ENCODE measurements at places on chromosomes 7 and 10.
A peak's percentile ranks its signal among the peaks of the same experiment; 100 is the strongest.

GRCh38 chr7:102061981-102062390 is 224.7 kb upstream of the SH2B2 start:
- H3K4me3 ChIP-seq = no peak overlapping the region
- DNase-seq = no peak
- H3K4me1 ChIP-seq = peaks cover 15% of the 10 kb centered on the region
- H3K27ac ChIP-seq = no peak overlapping the region

DNA sequence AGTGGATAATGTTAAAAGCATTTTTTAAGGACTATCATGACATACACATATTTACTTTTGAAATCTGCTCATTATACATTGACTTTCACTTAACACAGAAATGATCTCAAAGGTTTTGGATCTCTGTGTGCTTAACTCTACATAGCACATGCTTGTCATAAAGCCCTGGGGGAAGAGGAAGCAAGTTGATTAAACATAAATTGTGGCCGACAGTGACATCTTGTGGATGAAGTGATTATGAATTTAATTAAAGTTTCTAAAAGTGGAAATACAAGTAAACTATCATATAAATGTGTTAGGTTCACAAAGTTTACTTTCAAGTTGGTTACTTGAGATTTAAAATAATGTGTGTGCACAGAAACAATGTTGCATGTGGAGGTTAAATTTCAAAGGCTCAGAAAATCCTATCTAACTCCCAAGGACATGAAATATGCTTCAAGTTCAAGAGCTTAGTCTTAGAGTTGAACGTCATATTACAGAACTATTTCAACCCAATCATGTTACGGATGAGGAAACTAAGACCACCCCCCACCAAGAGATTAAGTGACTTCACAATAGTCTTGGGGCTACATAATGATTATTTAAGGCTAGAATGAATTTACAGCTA is 1247.8 kb downstream of the GATA3 start:
- no peaks in the 10 kb centered on the region for H3K27me3 ChIP-seq
- H3K36me3 ChIP-seq = no peaks in the 10 kb centered on the region
- no peak overlapping the region for H3K27ac ChIP-seq
- no peaks in the 10 kb centered on the region for H3K4me1 ChIP-seq

- no peaks in the 10 kb centered on the region for H3K36me3 ChIP-seq
- peaks cover 2% of the 10 kb centered on the region for H3K27me3 ChIP-seq
- H3K4me3 ChIP-seq = no peak overlapping the region
- peak; percentile 54 for DNase-seq
- H3K27ac ChIP-seq = no peak overlapping the region
- H3K4me1 ChIP-seq = peaks cover 52% of the 10 kb centered on the region
Measured at GRCh38 chr10:118968060-118968459, 61.5 kb upstream of the NANOS1 start.

- H3K27me3 ChIP-seq = peaks cover 5% of the 10 kb centered on the region
- H3K36me3 ChIP-seq = no peaks in the 10 kb centered on the region
- H3K4me1 ChIP-seq = no peaks in the 10 kb centered on the region
- DNase-seq = peak; percentile 70
- H3K27ac ChIP-seq = no peak overlapping the region
Measured at GRCh38 chr7:130943336-130943901, 209.4 kb upstream of the KLF14 start.

DNA sequence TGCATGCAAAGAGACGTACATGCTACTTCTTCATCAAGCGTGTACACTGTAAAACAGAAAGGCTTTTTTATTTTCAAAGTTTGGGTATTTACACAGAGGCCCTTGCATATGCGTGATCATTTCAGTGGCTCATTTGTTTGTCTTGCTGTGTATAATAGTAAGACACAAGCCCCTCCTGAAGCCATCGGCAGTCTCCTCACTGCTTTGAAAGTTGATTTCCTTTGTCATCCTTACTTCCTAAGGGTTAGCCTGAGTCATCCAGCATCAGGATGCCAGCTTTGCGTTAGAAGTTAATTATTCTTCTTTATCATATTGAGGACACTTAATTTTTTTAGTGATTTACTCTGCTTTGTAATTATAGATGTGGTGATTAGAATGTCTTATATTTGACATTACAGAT is 72.5 kb upstream of the CTBP2 start:
- peaks cover 4% of the 10 kb centered on the region for H3K4me1 ChIP-seq
- no peaks in the 10 kb centered on the region for H3K36me3 ChIP-seq
- H3K4me3 ChIP-seq = no peak overlapping the region

- no peak overlapping the region for H3K4me3 ChIP-seq
- no peak for DNase-seq
- H3K27me3 ChIP-seq = peaks cover 15% of the 10 kb centered on the region
- no peaks in the 10 kb centered on the region for H3K36me3 ChIP-seq
Measured at GRCh38 chr7:54538122-54538521, 4.1 kb upstream of the VSTM2A start.

DNA sequence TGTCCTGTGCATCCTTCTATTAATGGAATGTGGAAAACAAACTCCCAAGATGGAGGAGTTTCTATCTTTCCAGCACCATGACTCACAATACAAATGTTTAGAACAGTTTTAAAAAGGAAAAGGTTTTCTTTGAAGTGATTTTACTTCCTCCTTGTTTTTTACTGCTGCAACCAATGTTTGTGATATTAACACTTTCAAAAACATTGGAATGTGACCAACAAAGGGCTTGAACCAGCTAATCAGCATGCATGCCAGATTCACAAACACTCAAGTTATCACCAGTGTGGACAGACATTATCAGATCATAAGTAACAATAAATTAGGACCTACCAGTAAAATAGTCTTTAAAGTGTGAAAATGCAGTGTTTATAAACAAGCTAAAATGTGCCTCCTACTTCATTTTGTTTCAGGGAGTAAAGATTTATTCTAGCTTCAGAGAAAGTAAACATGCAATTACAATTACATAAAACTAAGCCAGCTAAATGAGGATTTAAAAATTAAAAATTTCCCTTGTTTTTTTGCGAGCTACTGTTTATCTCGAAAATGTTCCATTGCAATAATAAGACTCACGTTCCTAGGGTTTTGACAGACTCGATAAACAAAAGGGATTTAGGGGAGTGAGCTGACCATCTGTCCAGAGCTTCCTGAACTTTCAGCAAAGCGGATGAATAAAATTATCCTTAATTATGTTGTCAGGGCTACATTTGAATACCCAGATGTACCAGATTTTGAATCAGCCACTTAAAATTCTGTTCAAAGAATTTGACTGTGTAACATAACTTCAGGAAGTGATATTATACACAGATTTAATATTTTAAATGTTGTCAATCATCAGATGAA is 29.8 kb downstream of the CPVL start:
- DNase-seq = no peak
- H3K27me3 ChIP-seq = no peaks in the 10 kb centered on the region
- no peaks in the 10 kb centered on the region for H3K36me3 ChIP-seq
- H3K27ac ChIP-seq = no peak overlapping the region
- H3K4me1 ChIP-seq = no peaks in the 10 kb centered on the region

GRCh38 chr7:127359011-127359410 is 33.5 kb downstream of the ZNF800 start:
- H3K4me1 ChIP-seq = no peaks in the 10 kb centered on the region
- peaks cover 9% of the 10 kb centered on the region for H3K36me3 ChIP-seq
- H3K4me3 ChIP-seq = no peak overlapping the region
- no peaks in the 10 kb centered on the region for H3K27me3 ChIP-seq

DNA sequence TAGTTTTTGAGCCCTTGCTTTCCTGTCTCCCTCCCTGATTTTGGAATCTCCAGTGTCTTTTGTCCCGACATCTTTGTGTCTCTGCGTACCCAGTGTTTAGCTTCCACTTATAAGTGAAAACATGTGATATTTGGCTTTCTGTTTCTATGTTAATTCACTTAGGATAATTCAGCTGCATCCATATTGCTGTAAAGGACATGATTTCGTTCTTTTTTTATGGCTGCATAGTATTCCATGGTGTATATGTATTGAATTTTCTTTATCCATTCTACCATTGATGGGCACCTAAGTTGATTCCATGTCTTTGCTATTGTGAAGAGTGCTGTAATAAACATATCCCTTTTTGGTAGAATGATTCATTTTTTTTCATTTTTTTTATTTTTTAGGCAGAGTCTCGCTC is 48.3 kb downstream of the ADK start:
- H3K27ac ChIP-seq = no peak overlapping the region
- H3K4me3 ChIP-seq = no peak overlapping the region
- H3K36me3 ChIP-seq = no peaks in the 10 kb centered on the region
- no peak for DNase-seq
- no peaks in the 10 kb centered on the region for H3K27me3 ChIP-seq

DNA sequence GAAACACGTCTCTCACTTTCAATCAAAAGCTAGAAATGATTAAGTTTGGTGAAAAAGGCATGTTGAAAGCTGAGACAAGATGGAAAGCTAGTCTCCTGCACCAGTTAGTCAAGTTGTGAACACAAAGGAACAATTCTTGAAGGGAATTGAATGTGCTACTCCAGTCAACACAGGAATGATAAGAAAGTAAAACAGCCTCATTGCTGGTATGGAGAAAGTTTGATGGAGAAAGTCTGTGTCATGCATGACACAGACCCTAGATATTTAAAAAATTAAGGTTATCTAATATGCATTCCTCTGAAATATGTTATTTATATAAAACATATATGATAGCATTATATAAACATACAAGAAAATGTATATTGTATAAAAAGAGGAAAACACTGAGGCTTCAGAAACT is 699.4 kb upstream of the FZD8 start:
- H3K4me3 ChIP-seq = no peak overlapping the region
- H3K36me3 ChIP-seq = no peaks in the 10 kb centered on the region
- H3K27me3 ChIP-seq = no peaks in the 10 kb centered on the region
- H3K4me1 ChIP-seq = no peaks in the 10 kb centered on the region

GRCh38 chr10:49562893-49563292 is 24.0 kb upstream of the ERCC6 start:
- H3K27ac ChIP-seq = no peak overlapping the region
- no peak overlapping the region for H3K4me3 ChIP-seq
- no peak for DNase-seq
- no peaks in the 10 kb centered on the region for H3K36me3 ChIP-seq
- no peaks in the 10 kb centered on the region for H3K4me1 ChIP-seq

- H3K27me3 ChIP-seq = no peaks in the 10 kb centered on the region
- no peaks in the 10 kb centered on the region for H3K36me3 ChIP-seq
- peak overlapping the region; percentile 76 for H3K27ac ChIP-seq
- H3K4me1 ChIP-seq = peaks cover 3% of the 10 kb centered on the region
- peak; percentile 76 for DNase-seq
- no peak overlapping the region for H3K4me3 ChIP-seq
Measured at GRCh38 chr10:59126261-59126660, 50.2 kb upstream of the PHYHIPL start.

- H3K27me3 ChIP-seq = no peaks in the 10 kb centered on the region
- H3K4me1 ChIP-seq = no peaks in the 10 kb centered on the region
- no peak overlapping the region for H3K4me3 ChIP-seq
- DNase-seq = no peak
- no peak overlapping the region for H3K27ac ChIP-seq
- H3K36me3 ChIP-seq = no peaks in the 10 kb centered on the region
Measured at GRCh38 chr7:81331061-81332018, 412.5 kb upstream of the SEMA3C start.

GRCh38 chr10:2214092-2214491 is 476.8 kb upstream of the ADARB2 start:
- peaks cover 3% of the 10 kb centered on the region for H3K27me3 ChIP-seq
- no peaks in the 10 kb centered on the region for H3K4me1 ChIP-seq
- H3K27ac ChIP-seq = no peak overlapping the region

GRCh38 chr7:32515890-32516550 is 20.7 kb downstream of the AVL9 start:
- no peaks in the 10 kb centered on the region for H3K36me3 ChIP-seq
- H3K4me1 ChIP-seq = no peaks in the 10 kb centered on the region
- no peak for DNase-seq
- H3K27ac ChIP-seq = no peak overlapping the region

DNA sequence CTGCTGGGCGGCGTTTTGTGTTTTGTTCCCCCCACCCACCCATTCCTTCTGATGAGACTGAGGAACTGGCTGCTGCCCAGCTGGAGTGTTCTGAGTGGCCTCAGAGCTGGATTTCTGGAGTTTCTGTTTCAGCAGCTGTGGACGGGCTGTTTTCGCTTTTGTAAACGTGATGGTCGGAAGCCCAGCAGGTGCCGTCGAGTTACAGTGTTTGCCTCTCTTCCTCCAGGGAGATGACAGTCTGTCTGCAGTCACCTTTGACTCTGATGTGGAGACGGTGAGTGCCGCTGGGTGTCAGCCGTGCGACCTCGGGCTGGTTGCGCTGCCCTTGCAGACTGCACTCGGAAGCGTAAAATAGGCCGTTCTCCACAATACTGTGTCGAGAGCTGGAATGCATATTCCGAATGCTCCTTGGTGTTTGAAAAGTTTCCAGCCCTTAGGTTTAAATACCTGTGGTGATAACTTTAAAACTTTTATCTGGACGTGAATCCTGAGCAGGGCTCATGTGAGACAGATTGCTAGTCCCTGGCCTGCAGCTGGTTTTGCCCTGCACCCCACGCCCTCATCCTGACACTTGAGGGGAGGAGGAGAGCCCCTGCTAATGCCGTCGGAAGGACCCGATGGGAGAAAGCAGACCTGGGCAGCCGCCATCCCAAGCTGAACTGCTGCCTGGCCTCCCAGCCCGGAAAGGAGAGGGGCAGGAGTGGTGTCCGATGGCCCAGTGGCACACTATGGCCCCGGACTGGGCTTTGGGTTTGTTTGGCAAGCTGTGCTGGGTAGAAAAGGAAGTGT is 8.3 kb downstream of the IQCE start:
- H3K36me3 ChIP-seq = peaks cover 15% of the 10 kb centered on the region
- H3K4me1 ChIP-seq = peaks cover 16% of the 10 kb centered on the region
- H3K27ac ChIP-seq = peak overlapping the region; percentile 38
- peak; percentile 86 for DNase-seq

DNA sequence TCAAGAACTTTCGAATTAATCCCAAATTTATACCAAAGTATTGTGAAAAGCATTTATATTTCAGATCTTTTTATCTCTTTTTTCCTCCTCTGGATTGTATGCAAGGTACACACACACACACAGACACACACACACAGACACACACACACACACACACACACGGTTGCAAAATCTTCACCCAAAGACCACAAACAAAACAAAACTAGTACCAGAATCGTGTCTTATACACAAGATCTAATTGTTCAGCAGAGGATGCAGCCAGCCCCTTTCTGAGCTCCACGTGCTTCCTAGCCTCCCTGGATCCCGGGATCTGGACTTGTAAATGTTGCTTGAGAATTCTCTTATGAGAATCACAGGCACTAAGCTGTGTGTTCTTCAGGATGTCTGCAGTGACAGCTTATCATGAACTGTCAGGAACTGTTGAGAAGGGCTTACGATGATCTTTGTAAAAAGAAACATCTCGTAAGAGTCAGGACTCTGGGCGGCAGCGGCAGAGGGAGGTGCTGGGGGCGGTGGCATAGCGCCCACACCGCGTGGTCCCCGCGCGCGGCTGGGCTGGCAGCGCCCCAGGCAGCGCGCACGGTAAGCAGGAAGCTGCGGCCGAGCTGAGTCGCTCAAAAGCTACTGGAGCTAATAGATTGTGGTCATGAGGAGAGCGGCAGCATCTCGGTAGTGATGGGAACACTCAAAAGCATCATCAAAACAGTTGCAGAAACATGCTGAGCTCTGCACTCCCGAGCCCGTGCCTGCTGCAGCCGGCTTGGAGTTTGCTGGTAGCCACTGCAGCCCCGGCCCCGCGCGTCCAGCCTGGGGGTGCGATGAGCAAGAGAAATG is 277.6 kb downstream of the GATA3 start:
- H3K27me3 ChIP-seq = peaks cover 15% of the 10 kb centered on the region
- peak; percentile 67 for DNase-seq
- H3K4me3 ChIP-seq = no peak overlapping the region
- H3K36me3 ChIP-seq = no peaks in the 10 kb centered on the region
- peaks cover 2% of the 10 kb centered on the region for H3K4me1 ChIP-seq
- no peak overlapping the region for H3K27ac ChIP-seq

GRCh38 chr10:31120961-31121685 is 89.5 kb upstream of the ZNF438 start:
- DNase-seq = peak; percentile 77
- peak overlapping the region; percentile 23 for H3K27ac ChIP-seq
- no peaks in the 10 kb centered on the region for H3K27me3 ChIP-seq

GRCh38 chr10:454860-455259 is 234.6 kb downstream of the DIP2C start:
- H3K4me1 ChIP-seq = peaks cover 18% of the 10 kb centered on the region
- H3K27ac ChIP-seq = no peak overlapping the region
- no peaks in the 10 kb centered on the region for H3K27me3 ChIP-seq
- H3K4me3 ChIP-seq = no peak overlapping the region
